ENCODE measurements at places on chromosomes 7 and 10. TPM values are rescaled to one million over a fixed set of nuclear protein-coding genes. Genes with fewer than 3 reads are reported as not detected.

DNA sequence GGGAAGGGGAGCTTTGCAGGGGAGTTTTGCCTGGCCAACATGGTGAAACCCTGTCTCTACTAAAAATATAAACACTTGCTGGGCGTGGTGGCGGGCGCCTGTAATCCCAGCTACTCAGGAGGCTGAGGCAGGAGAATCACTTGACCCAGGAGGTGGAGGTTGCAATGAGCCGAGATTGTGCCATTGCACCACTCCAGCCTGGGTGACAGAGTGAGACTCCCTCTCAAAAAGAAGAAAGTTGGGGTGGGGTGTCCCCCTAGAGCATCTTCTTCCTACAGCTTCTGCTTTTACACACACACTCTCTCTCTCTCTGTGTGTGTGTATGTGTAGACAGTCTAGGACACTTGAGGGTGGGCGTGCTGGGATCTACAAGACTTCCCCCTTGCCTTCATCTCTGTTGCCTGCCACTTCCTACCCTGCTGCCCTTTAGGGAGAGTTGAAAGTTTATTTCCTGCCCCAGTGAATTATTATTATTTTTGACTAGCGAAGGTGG is 21.7 kb downstream of the PLAU start:
- DNase-seq: no peak

DNA sequence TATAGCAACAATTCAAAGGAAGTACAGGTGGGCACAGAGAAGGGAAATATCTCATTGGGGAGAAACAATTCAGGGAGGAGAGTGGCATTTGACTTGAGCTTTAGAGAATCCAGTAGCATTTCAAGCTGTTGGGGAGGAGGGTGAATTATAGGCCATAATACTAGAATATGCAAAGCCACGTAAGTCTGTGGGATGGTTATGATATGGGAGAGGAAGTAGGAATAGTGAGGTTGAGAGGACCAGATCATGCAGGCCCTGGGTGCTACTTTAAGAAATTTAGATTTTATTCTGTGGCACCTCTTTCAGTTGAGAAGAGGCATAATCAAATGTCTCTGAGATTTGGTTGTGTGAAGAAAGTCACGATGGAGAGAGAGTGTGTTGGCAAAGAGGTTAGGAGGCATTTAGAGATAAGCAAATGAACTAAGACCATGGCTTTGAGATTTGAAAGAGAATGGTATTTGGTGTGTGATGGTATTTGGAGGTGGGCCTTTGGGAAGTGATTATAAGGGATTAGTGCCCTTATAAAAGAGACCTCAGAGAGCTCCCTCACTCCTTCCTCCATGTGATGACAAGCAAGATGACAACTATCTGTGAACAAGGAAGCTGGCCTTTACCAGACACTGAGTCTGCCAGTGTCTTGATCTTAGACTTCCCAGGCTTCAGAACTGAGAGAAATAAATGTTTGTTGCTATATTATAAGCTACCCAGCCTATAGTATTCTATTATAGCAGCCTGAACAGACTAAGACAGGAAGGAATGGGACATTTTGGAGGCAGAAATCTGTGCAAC is 15.1 kb downstream of the ADD3 start:
- no peak for DNase-seq

The NUTM2B gene
- 0.58 TPM for total RNA-seq

The HOXA13 gene
- 0.06 TPM for total RNA-seq

DNA sequence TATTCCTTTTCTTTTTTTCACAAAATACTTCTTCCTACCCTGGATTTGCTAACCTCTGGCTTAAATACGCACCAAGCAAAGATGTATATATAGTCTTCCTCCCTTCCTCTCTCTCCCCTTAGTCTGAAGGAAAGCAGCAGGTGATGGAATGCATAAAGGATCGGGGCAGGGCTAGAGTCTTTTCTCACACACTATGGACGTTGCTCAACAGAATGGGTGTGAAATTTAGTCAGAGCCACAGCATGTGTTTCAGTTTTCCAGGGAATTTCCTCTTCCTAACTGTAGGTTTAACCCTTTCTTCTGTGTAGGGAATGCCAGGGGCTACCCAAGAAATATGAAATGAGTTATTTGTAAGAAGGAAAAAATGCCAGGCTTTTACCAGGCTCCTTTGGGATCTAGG is 71.4 kb upstream of the NFKB2 start:
- peak; percentile 91 for DNase-seq

GRCh38 chr7:150461520-150461919 is 11.1 kb downstream of the GIMAP8 start:
- DNase-seq: no peak

The UBTD1 gene
- 39.3 TPM for total RNA-seq

DNA sequence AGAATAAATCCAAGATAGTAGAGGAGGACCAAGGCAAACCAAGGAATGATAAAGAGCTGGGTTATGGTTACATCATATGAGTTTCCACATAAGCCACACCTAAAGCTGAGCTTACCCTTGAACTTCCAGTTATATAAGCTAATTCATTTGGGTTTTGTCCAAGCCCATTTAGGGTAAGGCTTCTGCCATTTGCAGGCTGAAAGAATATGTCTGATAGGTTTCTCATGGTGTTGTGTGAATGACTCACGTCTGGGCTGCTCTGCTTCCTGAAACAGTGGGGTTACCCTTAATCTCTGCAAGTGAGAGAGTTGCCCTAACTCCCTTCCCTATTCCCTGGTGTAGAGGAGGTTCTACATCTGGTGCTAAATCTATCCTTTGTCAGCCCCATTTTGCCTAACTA is 60.8 kb downstream of the PTTG1IP2 start:
- peak; percentile 60 for DNase-seq

The WDR86 gene
- total RNA-seq: not detected

The SEMA4G gene
- 0.64 TPM for total RNA-seq

- DNase-seq: no peak
Observed at GRCh38 chr7:20358762-20359282, 28.1 kb downstream of the ITGB8 start.

DNA sequence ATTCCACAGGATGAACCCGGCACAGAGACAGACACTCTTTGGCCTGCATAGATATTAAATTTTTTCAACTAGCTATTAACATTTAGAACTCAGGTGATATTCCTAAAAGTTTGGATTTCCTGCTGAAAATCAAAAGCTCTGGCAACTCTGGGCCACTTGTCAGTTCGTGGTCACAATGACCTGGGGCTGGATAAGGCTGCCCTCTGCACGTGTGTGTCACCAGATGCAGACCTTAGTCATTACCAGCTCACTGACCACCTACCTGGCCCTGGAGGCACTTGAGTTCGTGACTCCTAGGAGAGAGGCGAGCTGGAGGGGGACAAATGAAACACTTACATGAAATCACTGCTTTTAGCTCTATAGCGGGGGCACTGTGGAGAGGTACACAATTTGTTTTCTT is 126.5 kb downstream of the HIPK2 start:
- DNase-seq: no peak

DNA sequence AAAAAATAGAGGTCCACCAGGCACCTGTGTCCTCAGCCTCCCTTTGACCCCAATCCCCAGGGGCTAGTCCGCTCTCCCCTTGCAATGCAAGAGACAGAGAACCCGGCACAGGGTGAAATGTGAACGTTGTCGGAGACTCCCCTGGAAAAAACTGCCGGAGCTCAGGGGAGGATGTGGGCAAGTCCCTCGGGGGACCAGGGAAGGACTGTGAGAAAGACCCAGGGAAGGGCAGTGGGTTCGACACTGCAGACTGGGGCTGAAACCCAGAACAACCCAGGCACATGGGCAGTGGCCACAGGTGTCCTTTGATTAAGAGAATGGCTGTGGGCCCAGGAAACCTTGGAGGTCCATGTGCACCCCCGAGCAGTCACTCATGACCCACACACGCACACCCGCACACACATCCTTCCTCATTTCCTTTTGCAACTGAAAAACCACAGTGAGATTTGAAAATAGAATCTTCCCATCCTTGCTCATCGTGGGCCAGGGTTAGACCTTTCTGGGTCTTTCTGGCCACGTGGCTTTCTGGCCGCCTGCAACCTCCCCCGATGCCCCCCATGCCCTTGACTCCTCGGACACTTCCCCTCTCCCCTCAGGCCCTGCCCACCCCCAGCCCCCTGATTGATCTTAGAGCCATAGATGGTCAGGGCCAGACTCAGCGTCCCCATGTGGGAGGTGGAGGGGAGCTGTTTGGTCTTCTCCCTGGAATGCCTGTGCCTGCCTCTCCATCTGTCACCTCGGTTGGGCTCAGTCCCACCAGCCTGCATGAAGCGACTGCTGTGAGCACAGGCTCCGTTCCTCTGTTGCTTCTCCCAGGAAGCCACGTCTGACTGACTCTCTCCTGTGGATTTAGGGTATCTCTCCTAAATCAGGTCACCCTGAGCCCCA is 7.9 kb downstream of the LAT2 start:
- no peak for DNase-seq

The ITIH5 gene
- total RNA-seq: not detected

- DNase-seq: peak; percentile 58
Observed at GRCh38 chr10:59580026-59580863, 129.4 kb downstream of the SLC16A9 start.

The TMEM270 gene
- not detected for total RNA-seq

The DGKI gene
- total RNA-seq: 4.2 TPM

GRCh38 chr7:67696878-67697277 is 700.2 kb downstream of the TYW1 start:
- DNase-seq: no peak

- no peak for DNase-seq
Observed at GRCh38 chr10:96513305-96513697, 425 bp downstream of the TLL2 start.

The TRIM50 gene
- total RNA-seq: not detected

The CPVL gene
- 0.06 TPM for total RNA-seq

The AKR1C1 gene
- 56.1 TPM for total RNA-seq

DNA sequence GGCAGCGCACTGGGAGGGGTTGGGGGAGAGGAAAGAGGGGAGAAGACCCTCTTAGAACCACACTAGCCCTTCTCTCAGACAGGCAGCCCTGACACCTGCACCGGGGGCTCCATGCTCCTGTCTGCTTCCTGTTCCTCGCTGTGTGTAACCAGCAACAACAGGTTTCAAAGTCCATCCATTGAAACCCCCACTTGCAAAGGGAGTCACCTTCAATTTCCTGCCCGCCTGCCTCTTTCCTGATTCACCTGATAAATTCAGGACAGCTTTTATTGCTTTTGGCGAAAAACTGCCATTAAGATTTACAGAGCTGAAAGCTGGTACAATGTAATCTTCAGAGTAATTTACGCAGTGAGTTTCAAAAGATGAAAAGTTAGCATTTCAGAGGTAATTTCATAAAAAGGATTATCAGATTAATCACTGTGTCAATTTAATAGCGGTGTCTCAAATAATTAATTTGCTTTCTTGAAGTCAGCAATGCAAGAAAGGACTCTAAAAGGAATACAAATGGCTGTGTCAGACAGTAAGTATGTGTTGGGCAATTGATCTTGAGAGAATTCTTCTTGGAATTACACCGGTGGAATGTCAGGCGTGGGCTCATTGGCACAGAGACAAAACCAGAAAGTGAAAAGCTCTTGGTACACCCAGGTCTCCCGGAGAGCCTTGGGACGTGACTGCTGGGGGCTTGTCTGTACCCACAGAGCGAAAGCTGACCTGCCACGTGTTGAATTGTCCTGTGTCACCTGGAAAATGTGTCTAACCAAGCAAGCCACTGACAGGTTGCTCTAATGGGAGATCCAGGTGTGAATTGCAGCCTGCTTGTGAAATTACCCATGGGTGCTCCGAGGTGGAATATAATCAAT is 60.7 kb downstream of the TMEM209 start:
- peak; percentile 66 for DNase-seq

The CACNA2D1 gene
- total RNA-seq: 40.4 TPM

The SPDYE2B gene
- not detected for total RNA-seq

The OR2A1 gene
- total RNA-seq: not detected

DNA sequence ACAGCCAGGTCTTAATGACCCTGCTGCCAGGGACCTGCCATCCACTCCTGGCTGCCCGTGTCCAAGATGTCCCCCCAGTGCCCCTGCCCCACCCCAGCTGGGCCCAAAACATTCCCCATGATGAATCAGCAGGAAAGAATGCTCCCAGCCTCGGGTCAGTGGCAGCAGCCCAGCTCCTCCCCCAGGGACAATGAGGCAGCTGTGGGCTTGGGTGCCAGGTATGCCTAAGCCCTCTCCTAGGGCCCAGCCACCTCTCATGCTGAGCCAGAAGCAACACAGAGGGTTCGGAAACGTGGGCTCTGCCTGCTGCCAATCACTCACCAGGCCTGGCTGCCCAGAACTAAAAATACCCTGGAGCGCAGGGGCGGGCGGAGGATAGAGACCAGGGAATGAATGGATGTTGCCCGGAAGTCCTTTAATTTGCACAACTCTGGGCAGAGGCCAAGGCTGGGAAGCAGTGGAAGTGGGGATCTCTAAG is 1.5 kb upstream of the LOXL4 start:
- peak; percentile 88 for DNase-seq

DNA sequence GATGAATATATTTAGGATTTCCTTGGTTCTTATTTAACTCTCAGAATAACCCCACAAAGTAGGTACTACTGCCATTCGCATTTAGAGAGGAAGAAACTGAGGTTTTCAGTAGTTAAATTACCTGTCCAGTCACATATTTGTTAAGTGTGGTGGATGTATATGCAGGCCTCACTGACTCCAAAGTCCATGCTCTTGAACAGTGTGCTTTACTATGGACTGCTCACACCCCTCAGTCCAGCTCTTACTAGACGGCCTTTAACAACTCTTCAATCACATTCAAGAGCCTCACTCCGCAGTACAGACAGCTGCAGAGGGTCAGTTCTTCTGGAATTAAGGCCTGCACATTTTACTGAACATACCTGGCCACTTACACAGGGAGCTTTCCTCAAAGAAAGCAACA is 36.2 kb downstream of the ZNF248 start:
- no peak for DNase-seq

DNA sequence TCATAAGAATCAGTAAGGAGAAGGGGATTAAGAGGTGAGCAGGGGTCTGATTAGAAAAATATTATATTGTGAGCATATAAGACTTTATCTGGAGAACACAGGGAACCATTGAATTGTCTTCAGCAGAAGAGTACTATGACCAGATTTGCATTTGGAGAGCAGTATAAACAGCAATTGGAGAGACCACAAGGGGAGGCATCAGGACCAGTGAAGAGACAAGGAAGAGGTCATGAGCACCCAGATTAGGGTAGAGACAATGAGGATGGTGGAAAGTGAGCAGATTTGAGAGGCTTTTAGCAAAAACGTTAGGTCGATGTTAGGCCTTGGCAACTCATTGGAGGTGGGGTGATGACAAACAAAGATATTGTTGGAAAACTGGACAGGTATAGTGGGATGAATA is 13.0 kb upstream of the SMIM30 start:
- no peak for DNase-seq

- DNase-seq: peak; percentile 10
Observed at GRCh38 chr7:909358-910329, 33.3 kb downstream of the GET4 start.

GRCh38 chr7:128112781-128113221 is 81.6 kb upstream of the LRRC4 start:
- DNase-seq: no peak

DNA sequence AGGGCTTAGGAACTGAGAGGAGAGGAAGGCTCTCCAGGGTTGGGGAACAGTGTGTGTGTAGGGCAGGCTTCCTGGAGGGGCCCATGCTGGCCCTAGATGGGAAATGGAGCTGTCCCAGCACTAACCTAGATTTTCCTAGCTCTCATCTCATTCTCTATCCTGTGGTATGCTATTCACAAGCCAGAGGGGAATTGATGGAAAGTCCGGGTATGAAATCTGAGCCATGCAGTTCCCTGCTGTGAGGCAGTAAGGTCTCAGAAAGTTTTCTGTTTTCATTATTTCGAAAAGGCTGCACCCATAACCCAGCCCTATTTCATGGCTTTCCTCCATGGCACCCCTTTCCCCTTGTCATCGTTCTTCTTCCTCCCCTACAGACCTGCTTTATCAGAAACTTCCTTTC is 220.3 kb downstream of the RPS24 start:
- no peak for DNase-seq

GRCh38 chr7:22351878-22352277 is 5.1 kb downstream of the RAPGEF5 start:
- peak; percentile 25 for DNase-seq

The FERD3L gene
- total RNA-seq: not detected
